Activated naive CD4-positive, alpha-beta T cell (primary cell): ENCODE measurements at places on chromosomes 5 and 9.

DNA sequence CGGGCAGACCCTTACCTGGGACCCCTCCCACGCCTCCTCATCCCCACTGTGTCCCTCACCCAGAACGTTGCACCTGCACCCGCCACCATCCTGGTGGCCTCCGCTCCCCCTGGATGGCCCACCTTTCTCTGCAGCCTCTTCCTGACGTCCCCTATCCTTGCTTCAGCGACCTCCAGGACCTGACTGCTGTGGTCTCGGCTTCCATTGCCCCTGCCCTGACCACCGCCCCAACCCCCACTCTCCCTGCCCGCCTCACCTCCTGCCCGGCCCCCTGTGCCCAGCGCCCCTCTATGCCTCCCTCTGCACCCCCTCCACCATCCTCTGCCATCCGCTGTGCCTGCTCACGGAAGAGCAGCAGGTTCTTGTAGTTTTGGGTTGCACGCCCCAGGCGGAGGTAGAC, 2.2 kb downstream of the LCN10 start:
- DNase-seq, result no peak

- no peak for DNase-seq
Observed at GRCh38 chr5:160271396-160271795, 41.0 kb downstream of the CCNJL start.

DNA sequence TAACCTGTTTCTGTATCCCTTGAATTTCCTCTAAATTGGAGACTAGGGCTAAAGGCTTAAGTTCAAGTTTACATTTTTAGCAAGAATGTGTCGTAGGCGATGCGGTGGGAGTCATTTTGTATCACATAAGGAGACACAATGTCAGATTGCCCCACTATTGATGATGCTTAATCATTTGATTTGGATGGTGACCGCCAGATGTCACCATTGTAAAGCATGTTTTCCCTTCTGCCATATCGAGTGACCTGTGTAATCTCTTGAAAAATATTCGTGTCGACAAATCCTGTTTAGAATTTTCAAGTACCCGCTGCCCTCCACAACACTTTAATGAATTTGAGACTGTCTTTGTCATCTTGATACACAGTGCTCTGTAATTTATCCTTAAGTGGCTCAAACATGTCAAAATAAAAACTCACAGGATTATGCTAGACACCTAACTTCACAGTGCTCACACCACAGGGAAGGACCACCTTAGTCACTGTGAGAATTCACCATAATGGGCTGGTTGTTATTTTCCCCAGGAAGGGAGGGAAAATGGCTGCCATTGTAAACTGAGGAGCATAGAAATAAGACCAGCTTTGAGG, 34.5 kb upstream of the SLC46A2 start:
- DNase-seq, result no peak

- DNase-seq, result no peak
Observed at GRCh38 chr5:173498739-173499470, 117.5 kb downstream of the BOD1 start.

DNA sequence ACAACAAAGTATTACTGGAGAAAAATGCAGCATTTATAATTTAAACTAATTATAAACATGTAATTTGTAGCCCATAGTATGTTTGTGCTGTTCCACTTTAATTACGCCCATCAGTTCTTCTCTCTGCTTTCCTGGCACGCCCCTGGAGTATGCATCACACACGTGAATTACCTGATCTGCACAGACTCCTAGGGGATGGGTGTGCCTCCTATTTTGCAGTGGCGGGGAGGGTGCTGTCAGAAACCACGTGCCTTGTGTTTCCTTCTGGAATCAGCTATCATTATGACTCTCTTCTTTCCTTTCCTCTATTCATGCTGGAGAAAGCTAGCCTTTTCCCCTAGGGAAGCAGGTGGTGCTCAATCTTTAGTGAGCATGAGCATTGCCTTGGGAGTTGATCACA, 43.3 kb downstream of the RPS23 start:
- DNase-seq, result no peak

- no peak for DNase-seq
Observed at GRCh38 chr9:1256178-1256577, 206.0 kb downstream of the DMRT2 start.

- DNase-seq, result no peak
Observed at GRCh38 chr5:75189353-75189752, 47.3 kb downstream of the ANKRD31 start.
